ENCODE measurements at places on chromosomes 1 and 21.
A peak's percentile ranks its signal among the peaks of the same experiment; 100 is the strongest.

DNA sequence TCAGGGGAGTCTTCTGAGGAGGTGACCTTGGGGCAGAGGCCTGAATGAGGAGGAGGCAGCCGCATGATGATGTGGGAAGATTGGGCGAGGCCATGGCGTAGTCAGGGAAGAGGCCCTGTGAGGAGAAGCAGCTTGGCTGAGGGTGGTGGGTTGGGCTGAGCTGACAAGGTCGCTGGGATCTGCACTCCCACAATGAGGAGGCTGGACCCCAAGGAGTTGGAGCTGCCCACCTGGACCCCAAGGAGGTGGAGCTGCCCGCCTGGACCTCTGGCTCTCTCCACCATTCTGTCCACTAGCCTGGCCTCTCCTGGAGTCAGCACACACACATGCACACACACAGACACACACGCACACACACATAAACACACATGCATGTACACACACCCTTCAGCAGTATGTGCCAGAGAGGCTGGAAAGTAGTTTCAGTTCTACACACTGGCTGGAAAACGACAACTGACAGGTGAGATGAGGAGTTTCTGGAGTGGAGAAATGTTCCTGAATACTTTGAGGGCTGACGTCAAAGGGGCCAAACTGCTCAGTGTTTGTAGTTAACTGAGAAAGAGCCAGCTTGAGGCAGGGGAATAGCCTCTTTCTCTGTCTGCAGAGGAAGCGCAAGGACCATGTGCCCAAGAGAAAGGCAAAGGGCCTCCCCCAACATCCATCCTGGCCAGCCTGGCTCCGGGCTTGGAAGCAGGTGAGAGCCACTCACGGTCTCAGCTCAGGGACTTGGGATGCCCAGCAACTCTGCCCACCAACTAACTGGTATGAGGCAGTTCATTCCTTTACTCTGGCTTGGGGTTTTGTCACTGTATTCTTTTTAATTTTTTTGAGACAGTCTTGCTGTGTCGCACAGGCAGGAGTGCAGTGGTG, 7.1 kb downstream of the SMPDL3B start:
- DNase-seq: no peak

- DNase-seq: no peak
Measured at GRCh38 chr1:244760471-244760870, 75.0 kb upstream of the COX20 start.

- DNase-seq: peak; percentile 68
Measured at GRCh38 chr1:12619792-12620487, 1.9 kb upstream of the DHRS3 start.

DNA sequence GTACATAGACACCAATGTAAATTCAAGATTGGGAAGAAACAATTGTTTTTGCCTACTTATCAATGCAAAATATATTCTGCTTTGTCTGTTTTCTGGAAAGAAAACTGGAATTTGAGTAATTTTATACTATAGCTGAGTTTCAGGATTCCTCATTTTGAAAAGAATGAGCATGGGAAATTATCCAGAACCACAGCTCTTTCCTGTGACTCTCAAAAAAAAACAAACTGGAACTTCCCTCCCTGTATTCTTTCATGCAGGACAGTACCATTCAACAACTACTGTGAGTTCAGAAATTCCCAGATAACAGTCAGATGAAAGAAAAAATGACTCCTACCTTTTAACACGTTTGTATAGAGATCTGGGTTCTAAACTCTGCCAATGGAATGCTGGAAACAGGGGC, 372.4 kb downstream of the TGFB2 start:
- DNase-seq: no peak

DNA sequence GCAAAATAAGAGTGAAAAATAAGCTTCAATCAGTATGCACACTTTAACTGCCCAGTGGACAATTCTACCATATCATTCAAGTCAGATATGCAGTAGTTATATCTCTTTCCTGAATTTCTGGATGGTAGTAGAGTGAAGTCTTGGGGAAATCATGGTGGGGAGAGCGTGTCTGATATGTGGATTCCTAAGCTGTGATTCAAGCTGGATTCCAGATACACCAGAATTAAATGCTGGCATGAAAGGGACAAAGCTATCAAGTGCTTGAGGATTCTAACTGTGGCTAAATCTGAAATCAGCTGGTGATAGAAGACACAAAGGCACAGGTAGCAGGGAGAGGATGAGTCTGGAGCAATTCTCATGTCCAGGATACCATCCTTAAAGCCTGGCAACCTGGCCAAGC, 323.5 kb downstream of the DUSP10 start:
- DNase-seq: no peak

- DNase-seq: no peak
Measured at GRCh38 chr21:32197896-32198295, 81.0 kb downstream of the MIS18A start.

GRCh38 chr1:201593200-201593921, 54.4 kb downstream of the NAV1 start:
- DNase-seq: no peak

Data from NT2/D1 (cell line).